ENCODE measurements at places on chromosomes 3 and 15. TPM values are rescaled to one million over a fixed set of nuclear protein-coding genes. Genes with fewer than 3 reads are reported as not detected.

DNA sequence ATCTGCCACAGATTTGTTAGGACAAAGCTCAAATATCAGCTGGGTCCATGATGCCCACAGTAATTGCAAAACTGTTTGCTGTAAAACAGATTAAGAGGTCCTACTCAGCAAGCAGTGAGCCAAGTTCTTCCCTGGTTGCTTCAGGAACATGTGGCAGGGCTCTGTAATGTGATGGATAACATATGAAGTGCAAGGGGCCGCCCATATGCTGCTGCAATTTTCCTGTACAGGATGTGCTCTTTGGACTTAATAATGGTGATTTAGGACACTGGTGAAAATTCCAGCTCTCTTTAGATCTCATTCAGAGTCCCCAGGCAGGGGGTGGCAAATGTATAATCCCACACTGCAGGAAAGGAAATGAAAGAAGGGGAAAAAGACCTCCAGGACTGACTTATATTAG lies 289.4 kb downstream of the LSAMP start:
- no peaks in the 10 kb centered on the region for H3K4me1 ChIP-seq
- no peak overlapping the region for H3K4me3 ChIP-seq
- no peak overlapping the region for H3K27ac ChIP-seq

DNA sequence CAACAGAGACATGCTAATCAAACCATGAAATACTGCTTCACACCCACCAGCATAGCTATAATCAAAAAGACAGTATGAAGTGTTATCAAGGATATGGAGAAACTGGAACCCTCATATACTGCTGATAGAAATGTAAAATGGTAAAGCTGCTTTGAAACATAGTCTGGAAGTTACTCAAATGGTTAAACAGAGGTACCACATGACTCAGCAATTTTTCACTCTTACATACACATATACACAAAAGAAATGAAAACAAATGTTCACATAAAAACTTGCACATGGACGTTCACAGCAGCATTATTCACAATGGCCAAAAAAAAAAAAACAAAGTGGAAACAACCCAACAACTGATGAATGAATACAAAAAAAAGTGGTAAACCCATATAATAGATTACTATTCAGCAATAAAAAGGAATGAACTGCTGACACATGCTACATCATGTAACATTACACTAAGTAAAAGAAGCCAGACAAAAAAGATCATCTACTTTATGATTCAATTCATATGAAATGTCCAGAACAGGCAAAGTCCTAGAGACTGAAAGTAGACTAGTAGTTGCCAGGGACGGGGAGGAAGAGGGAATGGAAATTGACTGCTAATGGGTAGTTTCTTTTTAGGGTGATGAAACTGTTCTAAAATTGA lies 23.2 kb downstream of the ZNF148 start:
- DNase-seq: no peak
- peaks cover 15% of the 10 kb centered on the region for H3K36me3 ChIP-seq
- H3K4me3 ChIP-seq: no peak overlapping the region
- H3K27ac ChIP-seq: peak overlapping the region; percentile 72

DNA sequence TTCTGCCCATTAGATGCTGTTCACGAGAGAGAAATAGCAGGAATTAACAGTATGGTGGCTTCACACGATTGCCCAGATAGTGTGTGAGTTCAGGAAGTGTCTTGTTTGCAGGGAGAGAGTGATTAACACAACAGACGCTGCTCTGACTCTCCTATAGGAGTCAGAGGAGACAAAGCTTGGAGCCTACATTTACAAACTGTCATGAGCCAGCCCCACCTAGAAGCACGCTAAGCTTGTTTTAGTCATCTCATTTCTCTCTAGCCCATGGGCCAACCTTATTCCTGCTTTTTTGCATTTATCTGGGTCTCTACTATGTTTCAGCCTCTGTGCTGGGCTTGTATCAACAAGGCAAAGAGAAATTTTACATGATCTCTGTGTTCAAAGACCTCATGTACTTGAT lies 128.3 kb upstream of the BFSP2 start:
- no peak overlapping the region for H3K27ac ChIP-seq
- DNase-seq: no peak
- H3K36me3 ChIP-seq: no peaks in the 10 kb centered on the region
- H3K4me3 ChIP-seq: no peak overlapping the region
- H3K27me3 ChIP-seq: peaks cover 12% of the 10 kb centered on the region

Gene ZNF502
- 0.77 TPM for total RNA-seq
